ENCODE measurements at places on chromosomes 7 and 10.

- DNase-seq = no peak
Observed at GRCh38 chr7:1678081-1678543, 8.0 kb downstream of the ELFN1 start.

GRCh38 chr7:112802406-112802805 is 12.2 kb upstream of the TMEM168 start:
- no peak for DNase-seq

DNA sequence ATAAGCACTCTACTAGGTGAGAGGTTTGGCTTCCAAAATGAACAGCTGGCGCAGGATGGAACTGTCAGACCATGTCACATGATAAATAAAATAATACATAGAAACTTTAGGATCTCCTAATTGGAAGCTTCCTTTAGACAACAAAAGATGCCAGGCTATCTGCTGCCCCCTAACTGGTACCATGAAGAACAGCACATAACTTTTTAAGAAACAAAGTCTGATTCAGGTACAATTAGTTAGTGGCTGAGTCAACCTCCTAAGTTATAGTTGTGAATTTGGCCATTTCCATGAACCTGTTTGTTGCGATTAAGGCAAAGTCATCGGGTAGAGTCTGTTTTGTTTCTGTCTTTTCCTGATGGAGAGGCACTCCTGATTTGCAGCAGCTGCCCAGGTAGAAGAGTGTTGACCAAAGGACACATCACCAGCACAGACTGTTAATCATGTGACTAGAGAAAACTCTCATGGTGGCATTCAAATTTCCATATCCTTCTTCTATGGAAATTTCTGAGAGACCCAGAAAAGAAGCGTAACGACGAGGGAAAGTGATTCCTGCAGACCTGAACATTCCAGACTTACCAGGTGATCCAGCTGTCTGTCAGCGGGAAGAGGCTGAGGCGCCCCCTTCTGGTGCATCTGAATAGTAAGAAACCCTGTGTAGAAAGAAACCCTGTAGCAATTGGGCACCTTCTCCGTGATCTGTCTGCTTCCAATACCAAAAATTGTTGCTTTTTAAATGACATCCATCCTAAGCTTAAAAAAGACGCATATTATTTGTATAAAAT is 8.6 kb upstream of the INHBA start:
- DNase-seq = no peak

- DNase-seq = no peak
Observed at GRCh38 chr10:35642793-35643114, 658 bp upstream of the FZD8 start.

DNA sequence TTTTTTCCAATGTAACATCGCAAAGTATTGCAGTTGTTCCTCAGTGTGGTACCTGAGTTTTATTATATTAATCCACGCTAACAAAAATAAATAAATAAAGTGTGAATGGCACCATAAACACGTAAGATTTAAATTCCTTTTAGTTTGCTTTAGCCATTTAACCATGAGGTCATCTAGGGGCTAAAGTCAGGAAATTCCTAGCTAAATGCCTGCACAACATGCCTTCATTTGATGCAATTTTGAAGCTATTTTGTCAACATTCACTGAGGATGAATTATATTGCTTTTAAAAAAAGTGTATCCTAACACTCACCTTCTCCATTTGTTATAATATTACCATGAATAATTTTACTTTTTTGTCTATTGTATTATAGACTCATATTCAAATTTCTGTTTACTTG is 714.4 kb downstream of the GATA3 start:
- DNase-seq = no peak

GRCh38 chr10:15793664-15794063 is 66.6 kb downstream of the MINDY3 start:
- no peak for DNase-seq

DNA sequence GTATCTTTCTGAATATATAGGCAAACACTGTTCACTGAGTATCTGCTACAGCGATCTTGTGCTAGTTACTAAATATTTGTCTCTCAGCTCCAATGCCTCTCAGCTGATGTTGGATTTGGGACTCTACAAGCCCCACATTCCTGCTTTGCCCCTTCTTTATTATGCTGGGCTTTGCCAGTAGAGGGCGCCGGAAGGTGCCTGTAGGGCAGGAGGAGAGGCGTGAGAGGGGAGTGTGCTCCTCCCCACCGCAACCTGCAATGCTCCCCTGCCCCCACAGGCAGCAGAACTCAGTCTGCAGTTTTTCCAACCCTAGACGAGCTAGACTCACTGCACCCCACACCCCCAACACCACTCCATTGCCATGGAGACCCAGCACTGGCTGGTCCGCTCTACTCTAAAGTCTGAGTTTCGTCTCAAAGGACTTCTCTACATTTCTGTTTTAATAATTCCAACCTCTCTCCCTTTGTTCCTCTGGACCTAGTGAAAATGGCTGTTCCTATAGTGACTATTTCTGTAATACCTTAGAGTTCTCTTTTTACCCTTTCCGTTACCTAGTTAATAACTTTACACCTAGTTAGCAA is 337.6 kb downstream of the CCSER2 start:
- DNase-seq = no peak

GRCh38 chr10:129894698-129895097 is 69.4 kb downstream of the EBF3 start:
- DNase-seq = no peak

- no peak for DNase-seq
Observed at GRCh38 chr10:86653987-86654386, 360 bp upstream of the OPN4 start.

DNA sequence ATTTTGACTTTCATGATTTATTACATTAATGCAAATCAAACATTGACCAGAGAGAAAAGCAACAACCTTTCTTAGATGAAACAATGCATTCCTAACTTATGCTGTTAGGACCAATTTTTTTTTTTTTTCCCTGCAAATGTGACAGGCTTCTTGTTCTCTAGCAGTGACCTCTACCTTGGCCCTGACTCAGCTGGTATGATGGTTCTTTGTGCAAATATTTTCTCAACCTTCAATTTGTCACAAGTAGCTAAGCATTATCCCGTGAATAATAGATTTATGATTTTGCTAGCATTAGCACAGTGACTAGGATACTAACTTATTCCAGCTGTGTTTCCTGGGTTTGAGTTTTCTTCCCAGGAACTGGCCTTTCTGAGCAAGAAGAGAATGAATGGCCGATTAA is 64.9 kb downstream of the PPP1R9A start:
- DNase-seq = no peak

GRCh38 chr10:80596391-80597257 is 58.9 kb downstream of the SH2D4B start:
- no peak for DNase-seq

- DNase-seq = no peak
Observed at GRCh38 chr7:128731184-128731583, 8.0 kb upstream of the CALU start.

DNA sequence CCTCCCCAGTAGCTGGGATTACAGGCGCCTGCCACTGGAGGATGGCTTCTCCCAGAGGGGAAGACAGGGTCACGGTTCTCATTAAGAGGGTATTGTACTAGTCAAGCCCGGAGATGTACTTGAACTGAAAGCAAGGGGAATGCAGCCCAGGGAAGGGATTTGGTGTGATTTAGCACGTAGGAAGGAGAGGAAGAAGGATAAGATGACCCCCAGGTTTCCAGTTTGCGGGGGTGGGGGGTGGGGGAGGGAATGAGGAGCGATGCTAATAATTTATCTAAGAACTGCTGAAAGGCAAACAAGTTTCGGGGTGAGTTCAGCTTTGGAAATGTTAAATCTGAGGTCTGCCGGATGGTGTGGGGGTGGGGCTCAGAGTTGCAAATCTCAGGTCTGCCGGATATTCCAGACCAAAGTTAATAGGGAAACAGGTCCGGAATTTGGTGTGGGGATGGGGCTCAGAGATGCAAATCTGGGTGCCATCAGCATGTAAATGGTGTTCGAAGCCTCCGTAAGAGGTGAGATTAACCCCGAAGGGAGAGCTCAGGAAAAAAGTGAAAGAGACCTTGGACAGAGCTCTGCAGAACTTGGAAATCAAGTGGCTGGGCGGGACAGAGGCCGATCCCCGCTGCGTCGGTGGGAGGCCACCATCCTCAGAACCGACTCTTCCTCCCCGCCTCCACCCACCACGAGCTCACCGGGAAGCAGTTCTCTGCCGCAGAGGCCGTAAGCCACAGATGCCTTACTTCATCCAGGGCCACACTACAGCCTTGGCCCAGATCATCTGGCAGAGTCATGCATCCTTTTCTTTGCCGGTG is 1.6 kb upstream of the SEPHS1 start:
- DNase-seq = no peak

- no peak for DNase-seq
Observed at GRCh38 chr7:46282155-46282554, 361.1 kb upstream of the IGFBP3 start.

- DNase-seq = no peak
Observed at GRCh38 chr7:46532571-46532970, 611.5 kb upstream of the IGFBP3 start.

DNA sequence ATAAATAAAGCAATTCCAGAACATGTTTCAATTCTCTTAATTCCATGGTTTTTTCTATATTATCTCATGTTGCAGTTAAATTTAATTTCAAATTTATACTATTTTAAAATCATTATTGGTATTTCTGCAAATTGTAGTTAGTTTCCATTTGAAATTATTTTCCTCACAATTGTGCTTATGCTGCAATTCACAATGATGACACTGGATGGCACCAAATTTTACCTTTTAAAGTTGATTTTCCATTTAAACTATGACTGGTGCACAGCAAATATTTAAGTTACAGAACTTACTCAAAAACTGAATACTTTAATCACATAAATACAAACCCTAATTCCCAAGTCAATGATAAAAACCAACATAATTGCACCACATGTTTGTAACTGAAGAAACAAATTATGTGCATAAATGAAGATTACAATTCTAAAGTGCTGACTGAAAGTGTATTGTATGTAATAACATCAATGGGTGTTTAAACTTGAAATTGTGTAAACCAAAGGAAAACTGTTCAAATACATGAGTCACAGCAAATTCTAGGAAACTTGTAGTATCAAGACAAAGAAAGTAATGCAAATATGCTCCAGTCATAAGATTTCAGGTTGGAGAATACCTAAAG is 75.3 kb upstream of the AASS start:
- no peak for DNase-seq

DNA sequence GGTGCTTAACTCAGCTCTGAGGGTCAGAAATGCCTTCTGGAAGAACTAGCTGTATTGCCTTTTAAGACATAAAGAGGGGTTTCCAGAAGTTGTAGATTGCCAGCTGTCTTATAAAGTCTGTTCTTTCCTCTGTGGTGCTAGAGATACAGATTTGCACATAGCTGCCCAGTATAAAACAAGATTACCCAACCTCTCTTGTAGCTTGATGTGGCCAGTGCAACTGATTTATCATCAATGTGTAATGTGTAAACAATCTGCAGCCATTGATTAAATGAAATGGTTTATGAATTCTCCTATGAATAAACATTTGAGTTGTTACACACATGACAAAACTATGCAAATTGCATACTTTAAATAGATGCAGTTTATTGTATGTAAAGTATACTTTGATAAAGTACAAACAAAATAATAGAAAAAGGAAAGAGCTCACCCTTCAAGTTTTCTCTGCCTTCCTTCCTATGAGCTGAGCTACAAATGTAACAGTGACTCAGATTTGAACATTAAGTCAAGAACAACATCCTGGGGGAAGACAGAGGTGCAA is 195.2 kb downstream of the TMEM26 start:
- no peak for DNase-seq

DNA sequence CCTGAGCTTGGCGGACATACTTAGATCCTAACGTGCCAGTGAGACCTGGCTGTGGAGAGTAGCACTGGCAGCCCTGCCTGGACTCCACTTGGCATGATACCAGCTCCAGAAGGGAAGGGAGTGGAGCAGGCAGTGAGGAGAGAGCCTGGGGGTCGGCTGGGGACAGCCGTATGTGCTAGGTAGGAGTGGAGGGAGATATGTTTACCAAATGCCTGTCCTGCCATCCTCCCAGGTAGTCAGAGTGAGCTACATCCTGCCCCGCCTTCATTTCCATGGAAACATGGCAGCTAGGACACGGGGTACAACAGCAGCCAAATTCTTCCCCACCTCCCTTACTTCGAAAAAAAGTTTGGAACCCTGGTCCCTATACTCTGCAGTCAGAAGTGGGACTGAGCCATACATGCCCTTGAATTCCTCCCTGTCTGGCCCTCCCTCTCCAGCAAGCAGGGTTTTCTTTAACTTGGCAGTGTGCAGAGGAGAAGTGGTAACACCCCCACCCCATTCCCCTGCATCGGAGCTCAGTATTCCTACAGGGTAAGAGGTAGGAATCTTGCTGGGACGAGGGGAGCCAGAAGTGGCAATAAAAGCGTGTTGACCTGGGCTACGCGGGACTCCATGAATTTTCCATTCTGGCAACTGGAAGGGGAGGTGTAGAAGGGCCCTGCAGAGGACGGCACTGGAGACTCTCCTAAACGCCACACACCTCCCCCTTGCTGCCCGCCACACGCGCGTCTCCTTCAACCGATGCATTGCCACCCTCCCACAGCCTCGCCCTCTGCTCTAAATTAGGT is 20.0 kb upstream of the SMO start:
- no peak for DNase-seq

DNA sequence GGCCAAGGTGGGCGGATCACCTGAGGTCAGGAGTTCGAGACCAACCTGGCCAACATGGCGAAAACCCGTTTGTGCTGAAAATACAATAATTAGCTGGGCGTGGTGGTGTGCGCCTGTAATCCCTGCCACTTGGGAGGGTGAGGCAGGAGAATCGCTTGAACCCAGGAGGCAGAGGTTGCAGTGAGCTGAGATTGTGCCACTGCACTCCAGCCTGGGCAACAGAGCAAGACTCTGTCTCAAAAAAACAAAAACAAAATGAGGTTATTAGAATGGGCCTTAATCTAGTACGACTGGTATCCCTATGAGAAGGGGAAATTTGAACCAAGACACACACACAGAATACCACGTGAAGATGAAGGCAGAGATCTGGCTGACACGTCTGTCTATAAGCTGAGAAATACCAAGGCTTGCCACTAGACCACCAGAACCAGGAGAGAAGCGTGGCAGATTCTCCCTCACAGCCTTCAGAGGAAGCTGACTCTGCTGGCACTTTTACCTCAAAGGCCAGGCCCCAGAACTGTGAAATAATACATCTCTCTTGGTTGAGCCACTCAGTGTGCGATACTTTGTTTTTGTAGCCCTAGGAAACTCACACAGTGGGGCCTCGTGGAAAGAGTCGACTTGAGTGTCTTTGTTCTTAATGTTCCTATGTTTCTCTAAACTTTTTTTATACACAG is 59.6 kb downstream of the TMEM209 start:
- DNase-seq = no peak

DNA sequence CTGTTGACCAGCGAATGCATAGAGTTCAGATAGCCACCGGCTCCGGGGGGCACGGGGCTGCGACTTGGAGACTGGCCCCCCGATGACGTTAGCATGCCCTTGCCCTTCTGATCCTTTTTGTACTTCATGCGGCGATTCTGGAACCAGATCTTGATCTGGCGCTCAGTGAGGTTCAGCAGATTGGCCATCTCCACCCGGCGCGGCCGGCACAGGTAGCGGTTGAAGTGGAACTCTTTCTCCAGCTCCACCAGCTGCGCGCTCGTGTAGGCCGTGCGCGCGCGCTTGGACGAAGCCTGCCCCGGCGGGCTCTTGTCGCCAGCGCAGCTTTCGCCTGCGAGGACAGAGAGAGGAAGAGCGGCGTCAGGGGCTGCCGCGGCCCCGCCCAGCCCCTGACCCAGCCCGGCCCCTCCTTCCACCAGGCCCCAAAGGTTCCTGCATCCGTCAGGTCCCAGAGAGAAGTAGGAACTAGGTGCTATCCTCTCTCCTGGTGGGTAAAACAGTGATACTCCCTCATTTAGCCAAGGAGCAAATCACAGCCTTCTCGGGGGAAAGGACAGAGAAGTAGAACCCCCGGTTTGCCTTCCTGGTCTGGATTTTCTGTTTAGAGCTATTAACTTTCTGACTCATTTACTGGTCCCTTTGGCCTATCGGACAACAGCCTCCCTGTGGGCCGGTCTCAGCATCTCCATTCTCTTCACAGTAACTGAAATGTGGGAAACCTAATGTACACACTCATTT is 6.1 kb upstream of the HOXA2 start:
- no peak for DNase-seq
